Right renal pelvis (tissue), 4 donors: ENCODE measurements at places on chromosomes 16 and 17.
A peak's percentile ranks its signal among the peaks of the same experiment; 100 is the strongest.

GRCh38 chr17:50360486-50361115, 12.4 kb downstream of the MRPL27 start:
- no peak for DNase-seq

GRCh38 chr17:30969989-30970830, 629 bp upstream of the RNF135 start:
- DNase-seq = peak; percentile 20

DNA sequence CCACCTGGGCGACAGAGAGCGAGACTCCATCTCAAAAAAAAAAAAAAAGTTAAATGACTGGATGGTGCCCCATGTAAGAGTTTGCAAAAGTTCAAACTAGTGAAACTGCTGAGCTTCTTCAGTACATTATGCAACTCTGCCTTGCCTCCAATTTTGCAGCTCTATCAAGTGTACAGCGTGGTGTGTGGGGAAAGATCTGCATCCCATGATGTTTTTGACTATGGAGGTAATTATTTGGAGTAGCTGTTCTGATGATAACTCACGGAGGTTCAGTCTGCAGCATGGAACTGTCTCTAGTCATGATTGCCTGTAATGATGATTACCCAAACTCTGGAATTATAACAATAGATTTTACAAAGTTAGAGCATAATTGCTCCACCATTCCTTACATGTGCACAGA, 149.6 kb downstream of the PITPNC1 start:
- no peak for DNase-seq

- DNase-seq = no peak
Measured at GRCh38 chr17:29659155-29659554, 36.4 kb upstream of the CORO6 start.

DNA sequence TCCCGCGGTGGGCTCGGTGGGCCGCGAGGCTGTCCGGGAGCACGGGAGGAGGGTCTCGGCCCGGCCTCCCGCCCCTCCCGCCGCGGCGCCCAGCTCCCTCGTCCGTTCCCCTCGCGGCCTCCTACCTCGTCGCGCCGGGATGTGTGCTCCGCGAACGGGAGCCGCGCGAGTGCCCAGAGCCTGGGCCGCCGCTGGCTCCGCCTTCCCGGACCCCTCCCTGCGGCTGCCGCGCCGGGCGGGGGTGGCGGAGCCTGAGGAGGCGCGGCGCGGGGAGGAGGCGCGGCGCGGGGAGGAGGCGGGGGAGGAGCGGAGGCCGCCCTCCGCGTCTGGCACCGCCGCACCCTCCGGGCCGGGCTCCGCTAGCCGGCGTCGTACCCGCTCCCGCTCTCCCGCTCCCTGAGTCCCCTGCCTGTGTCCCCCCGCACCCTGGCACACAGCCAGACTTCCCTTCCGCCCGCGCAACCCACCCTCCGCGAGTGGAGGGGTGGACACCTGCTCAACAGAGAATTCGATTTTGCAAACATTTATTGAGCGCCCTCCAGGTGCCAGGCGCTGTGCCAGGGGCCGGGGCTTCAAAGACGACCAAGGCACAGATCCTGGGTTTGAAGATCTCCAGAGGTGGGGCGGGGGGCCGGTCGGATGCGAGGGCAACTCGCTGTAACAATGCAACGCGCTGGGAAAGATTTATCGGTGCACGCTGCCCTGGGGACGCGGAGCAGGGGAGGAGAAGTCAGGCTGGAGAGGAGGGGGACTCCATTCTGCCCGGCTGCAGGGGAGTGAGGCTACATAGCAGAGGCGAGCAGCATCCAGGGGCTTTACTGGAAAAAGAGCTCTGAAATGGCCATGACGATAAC, at the start of gene MPP3:
Gene MPP3, minus strand, starts transcription at position 171 of the 854 bp plus-strand sequence. CDS start 1,240 bp downstream, outside the sequence.
- DNase-seq = peak; percentile 61

DNA sequence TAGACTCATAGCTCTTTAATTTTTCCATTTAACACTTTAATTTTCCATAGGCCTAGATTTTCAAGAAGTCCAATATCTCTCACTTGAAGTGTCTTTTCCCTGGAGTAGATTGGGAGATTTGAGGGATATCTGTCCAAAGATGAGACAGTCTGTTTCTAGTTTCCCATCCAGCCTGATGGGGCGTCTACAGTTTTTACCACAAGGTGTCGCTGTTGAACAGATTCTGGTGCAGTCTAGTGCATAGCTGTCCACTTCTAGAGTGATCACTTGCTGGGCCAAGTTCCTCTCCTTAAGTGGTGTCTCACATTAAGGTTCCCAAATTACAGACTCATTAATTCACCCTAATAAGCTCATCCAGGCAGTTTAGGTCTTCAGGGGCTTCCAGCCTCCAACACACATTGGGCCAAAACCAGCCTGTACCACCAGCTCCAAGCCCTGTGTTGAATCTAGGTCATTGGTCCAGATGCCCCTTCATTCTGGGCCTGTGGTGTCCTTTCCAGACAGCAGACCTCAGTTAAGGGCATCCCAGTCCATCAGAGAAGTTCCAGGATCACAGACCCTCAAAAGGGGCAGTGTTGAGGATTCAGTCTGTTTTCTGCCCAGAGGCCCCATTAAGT, 9.4 kb downstream of the SNX20 start:
- no peak for DNase-seq

- no peak for DNase-seq
Measured at GRCh38 chr17:44352828-44353671, 7.9 kb downstream of the GRN start.

- no peak for DNase-seq
Measured at GRCh38 chr16:82867485-82867884, 240.7 kb downstream of the CDH13 start.

- no peak for DNase-seq
Measured at GRCh38 chr17:14201021-14201987, 35.4 kb downstream of the CDRT15 start.

- no peak for DNase-seq
Measured at GRCh38 chr17:73343739-73344454, 32.1 kb upstream of the CDC42EP4 start.

DNA sequence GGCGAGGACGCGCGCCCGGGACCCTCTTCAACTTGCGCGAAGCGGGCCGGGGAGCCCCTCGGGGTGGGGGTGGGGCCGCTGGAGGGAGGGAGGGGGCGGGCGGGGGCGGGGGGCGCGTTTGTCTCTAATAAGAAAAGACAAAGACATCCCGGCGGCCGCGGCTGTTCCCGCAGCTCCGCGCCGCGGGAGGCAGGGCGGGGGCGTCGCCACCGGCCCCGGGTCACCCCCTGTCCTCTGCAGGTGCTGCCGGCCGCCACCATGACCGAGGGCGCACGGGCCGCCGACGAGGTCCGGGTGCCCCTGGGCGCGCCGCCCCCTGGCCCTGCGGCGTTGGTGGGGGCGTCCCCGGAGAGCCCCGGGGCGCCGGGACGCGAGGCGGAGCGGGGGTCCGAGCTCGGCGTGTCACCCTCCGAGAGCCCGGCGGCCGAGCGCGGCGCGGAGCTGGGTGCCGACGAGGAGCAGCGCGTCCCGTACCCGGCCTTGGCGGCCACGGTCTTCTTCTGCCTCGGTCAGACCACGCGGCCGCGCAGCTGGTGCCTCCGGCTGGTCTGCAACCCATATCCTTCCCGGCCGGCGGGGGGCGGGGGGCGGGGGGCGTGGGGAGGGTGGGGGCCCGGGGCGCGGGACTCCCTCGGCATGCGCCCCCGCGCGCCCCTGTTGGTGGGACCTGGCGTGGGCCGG, 714 bp downstream of the CACNA1H start:
- DNase-seq = no peak

- no peak for DNase-seq
Measured at GRCh38 chr17:79672496-79672895, 58.2 kb upstream of the ENPP7 start.

- DNase-seq = no peak
Measured at GRCh38 chr16:82773018-82773417, 146.2 kb downstream of the CDH13 start.

DNA sequence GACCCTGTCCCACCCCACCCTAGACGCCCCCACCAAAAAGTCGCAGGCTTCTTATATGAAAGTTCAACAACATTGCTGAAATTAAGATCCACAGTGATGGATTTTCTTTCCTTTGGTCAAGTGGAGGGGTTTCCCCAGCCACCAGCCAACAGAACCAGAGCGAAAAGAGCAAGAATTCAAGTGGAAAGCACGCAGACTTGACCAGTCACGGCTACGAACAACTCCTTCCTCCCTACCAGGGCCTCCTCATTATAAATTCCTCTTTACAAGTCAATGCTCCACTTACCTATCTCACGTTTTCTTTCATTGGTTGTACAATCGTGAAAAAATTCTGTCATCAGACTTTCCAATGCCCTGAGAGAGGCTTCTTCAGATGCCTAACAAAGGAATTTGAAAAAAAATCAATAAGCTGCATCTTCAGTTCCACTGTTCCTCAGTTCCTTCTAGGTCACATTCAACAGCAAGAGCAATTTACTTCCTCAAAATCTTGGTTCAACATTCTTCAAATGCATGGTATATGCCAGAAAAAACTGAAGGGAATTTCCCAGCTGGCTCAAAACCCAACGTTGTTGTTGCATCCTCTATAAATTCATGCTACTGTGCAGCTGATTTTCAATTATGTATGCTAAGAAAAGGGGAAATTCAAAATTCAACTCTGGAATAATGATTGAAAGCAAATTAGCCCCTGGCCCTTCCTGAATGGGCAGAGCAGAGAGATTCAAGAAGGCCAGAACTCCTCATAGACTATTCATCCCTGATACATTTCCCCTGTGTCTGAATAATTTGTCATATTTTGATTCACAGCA, 30.9 kb downstream of the XPO6 start:
- no peak for DNase-seq
